ENCODE measurements at places on chromosomes 7 and 10. TPM values are rescaled to one million over a fixed set of nuclear protein-coding genes. Genes with fewer than 3 reads are reported as not detected.

DNA sequence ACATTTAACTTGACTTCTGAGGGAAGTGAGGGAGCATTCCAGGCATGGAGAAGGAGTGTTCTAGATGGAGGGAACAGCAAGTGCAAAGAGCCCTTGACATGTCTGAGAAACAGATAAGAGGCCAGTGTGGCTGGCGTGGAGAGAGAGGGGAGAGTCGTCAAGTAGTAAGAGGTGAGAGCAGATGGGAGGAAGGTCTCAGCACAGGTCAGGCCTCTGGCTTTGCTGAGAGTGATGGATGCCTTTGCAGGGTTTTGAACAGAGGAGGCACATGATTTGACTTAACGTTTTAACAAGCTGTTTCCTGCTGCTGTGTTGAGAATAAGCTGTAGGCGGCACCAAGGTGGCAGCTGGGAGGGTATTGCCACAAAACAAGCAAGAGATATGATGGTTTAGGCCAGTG, 97.2 kb downstream of the KAT6B start:
- no peak for DNase-seq

DNA sequence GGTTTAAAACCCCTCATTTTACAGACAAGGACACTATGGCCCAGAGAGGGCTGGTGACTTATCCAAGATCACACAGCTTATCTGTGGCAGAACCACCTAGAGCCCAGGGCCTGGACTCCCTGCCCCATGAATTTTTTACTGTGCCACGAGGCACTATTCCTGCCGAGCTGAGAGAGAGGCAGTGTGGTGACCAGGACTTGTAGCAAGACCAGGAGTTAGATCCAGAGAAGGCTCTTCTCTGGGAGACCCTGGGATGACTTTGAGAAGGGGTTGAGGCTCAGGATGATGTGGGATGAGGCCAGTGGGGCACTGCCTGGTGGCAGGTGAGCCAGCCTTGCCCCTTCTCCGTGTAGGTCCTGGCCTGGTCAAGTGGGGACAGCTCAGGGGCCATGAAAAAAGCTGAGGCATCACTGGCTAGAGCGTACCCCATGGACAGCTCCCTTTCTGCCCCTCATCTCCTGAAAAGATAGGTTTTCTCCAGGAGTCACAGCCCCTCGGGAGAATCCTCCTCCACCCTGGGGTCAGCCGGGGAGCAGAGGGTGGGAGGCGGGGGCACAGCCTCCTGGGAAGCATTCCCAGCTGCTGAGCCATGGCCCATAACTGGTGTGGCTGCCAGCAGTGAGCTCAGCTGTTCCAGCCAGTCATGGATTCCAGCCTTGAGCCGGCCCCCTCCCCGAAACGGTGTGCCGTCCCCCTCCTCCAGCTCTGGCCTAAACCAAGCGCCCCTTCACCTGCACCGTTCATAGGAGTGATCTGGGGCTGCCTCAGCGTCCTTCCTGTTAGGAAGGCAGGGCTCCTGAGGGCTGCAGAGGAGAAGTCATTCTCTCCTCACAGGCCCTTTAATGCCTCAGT, 5.8 kb downstream of the FLNC start:
- no peak for DNase-seq

DNA sequence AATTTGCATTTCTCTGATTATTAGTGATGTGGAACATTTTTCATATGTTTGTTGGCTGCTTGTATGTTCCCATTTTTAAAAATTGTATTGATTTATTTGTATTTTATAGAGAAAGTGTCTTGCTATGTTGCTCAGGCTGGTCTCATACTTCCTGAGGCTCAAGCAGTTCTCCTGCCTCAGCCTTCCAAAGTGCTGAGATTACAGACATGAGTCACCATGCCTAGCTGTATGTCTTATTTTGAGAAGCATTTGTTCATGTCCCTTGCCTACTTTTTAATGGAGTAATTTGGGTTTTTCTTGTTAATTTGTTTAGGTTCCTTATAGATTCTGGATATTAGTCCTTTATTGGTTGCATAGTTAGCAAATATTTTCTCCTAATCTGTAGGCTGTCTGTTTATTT, 214.2 kb upstream of the KAT6B start:
- DNase-seq, result no peak

GRCh38 chr10:43693602-43694001, 44.9 kb upstream of the ZNF32 start:
- no peak for DNase-seq

DNA sequence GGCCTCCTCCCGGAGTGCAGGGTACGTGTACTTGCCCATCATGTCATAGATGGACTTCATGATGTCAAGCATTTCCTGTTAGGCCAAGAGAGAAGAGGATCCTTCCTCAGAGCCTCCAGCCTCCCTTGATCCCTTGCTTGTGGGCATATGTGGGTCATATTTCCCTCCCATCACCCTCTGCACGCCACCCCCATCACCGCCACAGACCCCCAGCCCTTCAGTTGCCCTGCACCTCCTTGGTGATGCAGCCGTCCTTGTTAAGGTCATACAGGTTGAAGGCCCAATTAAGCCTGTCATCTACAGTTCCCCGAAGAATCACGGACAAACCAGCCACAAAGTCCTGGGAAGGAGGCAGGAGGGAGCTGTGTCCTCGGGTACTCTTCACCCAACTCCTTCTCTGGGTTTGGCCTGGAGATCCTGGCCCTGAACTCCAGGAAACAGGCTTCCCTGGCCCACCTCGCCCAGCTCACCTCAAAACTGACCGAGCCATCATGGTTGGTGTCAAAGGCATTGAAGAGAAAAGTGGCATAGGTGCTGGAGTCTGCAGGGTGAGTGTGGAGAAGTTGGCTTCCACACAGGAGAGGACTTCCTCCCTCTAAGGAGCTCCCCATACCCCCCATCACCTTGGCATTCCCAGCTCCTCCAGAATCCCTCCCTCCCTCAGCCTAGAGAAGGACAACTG, 9.8 kb upstream of the OGA start:
- no peak for DNase-seq

DNA sequence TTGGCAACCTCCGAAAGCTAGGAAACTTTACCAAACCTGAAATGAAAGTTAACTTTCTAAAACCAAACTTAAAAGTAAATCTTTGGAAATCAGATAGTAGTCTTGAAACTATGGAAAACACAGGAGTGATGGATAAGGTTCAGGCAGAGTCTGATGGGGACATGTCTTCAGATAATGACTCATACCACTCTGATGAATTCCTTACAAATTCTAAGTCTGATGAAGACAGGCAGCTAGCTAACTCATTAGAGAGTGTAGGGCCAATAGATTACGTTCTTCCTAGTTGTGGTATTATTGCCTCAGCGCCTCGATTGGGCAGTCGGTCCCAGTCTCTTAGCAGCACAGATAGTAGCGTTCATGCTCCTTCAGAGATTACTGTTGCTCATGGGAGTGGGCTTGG, 45.9 kb downstream of the MCMBP start:
- DNase-seq, result no peak

GRCh38 chr10:15719899-15720634, at the start of gene ITGA8:
Gene ITGA8, minus strand, starts transcription at chr10:15719922. Its CDS starts 151 bp downstream, at chr10:15719771.
- no peak for DNase-seq

DNA sequence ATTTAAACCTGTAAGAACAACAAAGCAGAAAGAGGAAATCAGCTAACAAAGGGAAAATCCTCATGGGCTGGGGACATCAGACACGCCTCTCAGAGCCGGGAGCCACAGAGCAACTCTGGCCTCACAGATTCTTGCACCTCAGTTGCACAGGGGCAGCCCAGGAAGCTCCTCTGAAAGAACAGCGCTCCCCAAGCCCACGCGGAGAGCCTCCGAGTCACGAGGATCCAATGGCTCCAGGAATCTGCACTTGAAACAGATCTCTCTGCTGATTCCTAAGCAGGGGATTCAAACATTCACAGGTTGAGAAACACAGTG, 213.2 kb upstream of the MGMT start:
- DNase-seq, result no peak

- DNase-seq, result no peak
Observed at GRCh38 chr7:47725031-47725780, 143.3 kb upstream of the TNS3 start.

DNA sequence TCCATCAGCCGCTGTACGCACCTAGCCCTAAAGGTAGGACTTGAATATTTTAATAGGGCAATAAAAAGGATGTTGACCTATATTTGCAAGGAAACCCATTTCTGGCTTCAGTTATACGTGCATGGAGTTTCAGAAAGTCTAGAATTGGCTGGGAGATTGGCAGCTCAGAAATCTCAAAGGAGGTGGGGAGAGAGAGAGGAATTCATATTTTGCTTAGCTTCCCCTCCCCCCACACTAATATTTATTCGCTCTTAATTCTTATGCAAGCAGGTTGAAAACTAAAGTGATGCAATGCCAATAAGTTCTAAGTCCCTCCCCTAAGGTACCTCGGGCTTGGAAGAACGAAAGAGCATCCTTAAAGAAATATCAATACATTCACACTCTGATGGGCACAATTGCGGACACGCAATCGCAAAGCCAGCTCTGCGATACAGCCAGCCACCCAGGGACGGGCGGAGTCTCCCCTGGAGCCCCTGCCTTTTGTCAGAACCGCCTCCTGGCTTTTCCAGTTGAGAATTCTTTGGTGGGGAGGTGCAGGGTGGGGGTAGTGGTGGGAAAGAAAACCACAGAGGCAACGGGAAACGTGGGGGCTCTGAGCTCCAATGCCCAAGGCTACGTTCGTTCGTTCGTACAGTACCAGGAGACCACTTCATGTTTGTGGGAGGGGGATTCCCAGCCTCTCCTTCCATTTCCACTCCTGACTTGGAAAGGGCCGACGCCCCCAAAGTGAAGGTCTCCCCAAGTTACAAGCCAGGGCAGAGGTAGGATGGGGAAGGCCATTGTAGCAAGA, 1.3 kb downstream of the SHH start:
- DNase-seq, result no peak

DNA sequence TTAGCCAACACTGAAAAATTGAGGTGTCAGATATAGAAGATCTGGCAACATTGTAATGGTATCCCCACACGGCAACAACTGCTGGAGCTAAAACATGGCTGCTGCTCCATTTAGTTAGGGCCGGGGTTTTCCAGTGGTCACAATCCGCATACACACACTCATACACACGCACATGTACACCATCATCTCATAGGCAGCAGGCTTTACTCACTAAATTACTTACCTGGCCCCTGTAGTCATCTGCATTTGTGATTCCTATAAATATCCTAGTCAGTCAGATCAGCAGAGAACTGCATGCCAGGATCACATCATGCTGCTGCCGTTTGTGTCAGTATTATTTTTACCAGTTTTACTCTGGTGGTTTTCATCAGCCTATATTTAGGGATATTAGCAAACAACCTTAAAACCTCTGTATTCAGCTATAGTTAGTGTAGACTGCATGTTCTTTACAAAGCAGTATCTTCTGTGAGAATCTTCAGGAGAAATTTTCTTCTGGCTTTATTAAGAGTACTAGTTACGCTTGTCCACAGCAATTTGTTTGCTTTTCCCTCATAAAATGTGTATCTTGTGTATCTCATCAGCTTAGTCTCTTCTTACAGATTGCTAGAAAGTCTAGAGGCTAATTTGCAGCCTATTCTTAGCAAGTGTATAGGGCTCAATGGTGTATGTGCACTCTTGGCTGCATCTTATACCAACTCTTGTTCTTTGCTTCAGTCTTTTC, 38.3 kb upstream of the PTPN12 start:
- DNase-seq, result no peak

GRCh38 chr7:149770728-149771636, 2.4 kb downstream of the ZNF467 start:
- no peak for DNase-seq

DNA sequence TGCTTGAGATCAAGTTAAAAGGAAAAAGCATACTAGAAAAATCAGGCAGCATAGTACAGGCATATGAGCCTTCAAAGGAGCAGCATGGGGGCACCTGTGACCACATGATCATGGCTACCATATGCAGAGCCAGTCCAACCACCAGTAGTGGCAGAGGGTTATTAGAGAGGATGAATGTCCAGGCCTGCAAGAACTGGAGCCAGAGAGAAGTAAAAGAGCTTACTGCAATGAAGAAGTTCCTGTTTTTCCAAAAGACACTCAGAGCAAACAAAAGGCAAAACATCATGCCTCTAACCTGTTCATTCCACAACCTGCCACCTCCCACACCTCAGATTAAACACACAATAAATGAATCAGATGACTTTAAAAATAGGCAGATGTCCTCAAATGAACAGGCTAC, 99.6 kb upstream of the NAMPT start:
- DNase-seq, result no peak

DNA sequence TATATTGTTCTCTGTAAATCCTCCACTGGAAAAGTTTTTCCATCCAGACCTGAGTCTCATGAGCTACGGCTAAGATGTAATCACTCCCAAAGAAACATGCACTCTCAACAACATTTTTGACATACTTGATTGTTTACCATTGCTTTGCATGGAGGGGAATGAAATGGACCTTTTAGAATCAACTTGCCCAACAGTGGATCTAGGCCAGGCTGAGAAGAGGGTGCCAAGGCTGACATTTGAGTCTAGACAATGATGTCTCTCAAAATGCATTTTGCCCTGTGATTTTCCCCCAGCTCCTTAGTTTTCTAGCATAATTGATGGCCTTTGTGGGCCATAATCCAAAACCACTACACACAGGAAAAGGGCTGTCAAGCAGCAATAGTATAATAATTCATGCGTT, 297.9 kb upstream of the KLF6 start:
- DNase-seq, result no peak

DNA sequence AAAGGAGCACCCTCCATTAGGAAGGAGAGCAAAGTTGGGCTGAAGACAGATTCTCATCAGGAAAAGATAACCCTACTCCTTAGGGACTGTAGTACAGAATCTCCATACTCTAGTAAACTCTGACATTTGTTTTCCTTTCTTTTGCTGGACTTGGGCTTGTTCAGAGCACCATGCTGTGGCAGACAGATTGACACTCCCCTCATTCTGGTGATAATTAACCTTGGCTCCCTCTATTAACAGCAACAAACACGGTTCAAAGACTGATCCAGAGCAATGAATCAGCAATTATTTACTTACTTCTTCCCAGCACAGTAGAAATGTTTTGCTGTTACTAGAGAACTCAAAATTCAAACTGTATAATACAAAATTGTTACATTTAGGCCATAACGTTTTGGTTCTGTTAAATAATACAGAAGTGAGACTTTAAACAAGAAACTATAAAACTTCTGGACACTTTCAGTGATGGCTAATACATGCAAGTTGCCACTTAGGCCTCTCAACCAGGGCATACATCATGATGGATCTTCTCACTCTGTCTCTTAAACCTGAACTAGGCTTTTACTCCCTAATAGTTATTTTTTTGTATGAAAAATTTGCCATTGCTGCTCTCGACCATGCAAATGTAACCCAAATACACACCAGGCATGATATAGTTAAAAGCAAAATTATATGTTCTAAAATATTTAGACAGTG, 639.0 kb downstream of the IPMK start:
- no peak for DNase-seq

GRCh38 chr10:47321521-47322195, 596 bp upstream of the GDF2 start:
- DNase-seq, result no peak

GRCh38 chr10:100621360-100622205, 85.8 kb downstream of the HIF1AN start:
- no peak for DNase-seq

SEMA4G gene
- 11.0 TPM for total RNA-seq

UBE2H gene
- 79.8 TPM for total RNA-seq

CALML5 gene
- not detected for total RNA-seq

TMEM213 gene
- not detected for total RNA-seq

CPN1 gene
- total RNA-seq, result not detected

CYP26C1 gene
- 9.5 TPM for total RNA-seq

All from cerebellum (tissue), 4 donors.